CD4-positive, alpha-beta memory T cell (primary cell): ENCODE measurements at places on chromosomes 5 and 9.
A peak's percentile ranks its signal among the peaks of the same experiment; 100 is the strongest.

- peak; percentile 95 for DNase-seq
These were observed at the start of gene PLGRKT for GRCh38 chr9:5437254-5438216. PLGRKT (minus strand) TSS chr9:5437925; CDS start chr9:5431977, 5,948 bp downstream.

DNA sequence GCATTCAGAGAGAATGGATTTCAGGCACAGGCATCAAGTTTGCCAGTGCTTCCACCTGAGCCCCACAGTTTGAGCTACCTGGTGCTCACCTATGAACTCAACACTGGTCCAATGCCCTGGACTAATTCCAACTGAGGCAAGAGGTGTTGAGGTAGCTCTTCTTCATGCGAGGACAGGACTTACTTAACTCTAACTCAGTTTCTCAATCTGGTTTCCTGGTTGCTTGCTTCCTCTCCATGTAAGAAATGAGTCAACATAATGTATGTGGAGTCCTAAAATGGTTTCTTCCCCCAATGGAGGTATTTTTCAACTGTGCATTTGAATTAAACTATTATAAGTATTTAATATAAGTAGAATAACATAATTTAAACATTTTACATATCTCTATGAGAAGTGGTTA, 523.6 kb upstream of the DAB2 start:
- no peak for DNase-seq

DNA sequence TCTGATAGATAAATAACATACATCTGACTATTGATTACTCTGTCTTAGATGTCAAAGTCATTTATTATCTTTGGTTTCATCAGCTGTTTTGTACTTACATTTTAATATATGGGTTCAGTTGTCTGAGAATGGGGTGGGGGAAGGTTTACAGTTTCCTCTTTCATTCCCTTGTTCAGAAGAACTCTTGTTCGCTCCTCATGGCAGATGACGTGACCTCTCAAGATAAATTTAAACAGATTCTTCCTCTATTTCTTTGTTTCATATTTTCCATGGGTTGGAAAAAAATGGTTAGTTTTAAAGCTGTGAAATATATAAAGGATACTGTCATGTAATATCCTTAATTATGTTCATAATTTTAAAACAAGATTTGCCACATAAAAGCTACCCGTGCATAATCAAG, 61.4 kb downstream of the TSSK1B start:
- no peak for DNase-seq

DNA sequence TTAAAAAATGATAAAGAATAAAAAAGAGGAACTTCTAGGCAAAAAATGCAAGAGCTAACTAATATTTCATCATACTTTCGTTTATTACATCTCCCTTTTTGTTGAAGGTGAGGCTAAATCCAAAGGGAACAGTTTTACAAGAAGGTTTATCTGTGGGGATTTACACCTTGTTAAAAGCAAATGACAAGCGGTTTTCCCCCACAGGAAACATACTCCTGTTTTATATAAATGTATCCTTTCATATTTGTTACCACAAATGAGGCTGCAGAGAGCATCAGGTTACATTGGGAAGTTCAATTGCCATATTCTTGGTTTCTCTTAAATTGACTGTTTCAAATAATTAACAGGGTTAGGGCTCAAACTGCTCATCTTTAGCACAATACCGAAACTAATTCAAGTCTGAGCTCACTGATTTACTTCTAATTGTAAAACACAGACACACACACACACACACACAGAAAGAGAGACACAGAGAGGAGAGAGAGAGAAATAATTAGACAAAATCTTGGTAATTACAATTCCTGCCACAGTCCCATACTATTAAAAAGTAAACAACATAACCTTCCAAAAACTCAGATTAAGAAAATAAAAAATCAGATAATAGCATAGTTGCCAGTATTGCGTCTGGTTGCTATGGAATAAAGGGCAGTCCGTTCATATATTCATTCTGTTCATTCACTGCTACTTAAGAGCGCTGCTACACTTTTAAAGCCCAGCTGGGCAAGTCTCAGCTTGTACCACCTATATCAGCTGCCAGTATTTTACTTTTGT, 17.1 kb downstream of the RFX3 start:
- no peak for DNase-seq

GRCh38 chr9:124771867-124772679, 962 bp upstream of the NR6A1 start:
- no peak for DNase-seq

GRCh38 chr9:93958819-93959682, 3.9 kb upstream of the BARX1 start:
- DNase-seq: no peak

DNA sequence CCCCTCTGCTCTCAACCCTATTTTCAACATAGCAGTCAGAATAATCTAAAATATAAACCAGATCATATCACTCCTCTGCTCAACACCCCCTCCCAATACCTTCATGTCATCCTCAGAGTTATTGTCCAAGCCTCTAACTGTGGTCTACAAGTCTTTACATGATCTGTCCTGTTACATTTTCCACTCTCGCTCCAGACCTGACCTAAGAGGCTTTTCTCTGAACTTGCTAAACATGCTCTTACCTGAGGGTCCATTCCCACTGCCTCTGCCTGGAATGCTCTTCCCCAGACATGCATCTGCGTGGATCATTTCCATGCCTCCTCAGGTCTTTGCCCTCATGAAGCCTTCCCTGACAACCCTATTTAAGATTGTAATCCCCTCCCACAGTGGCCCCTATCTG, 12.0 kb downstream of the NIPSNAP3B start:
- no peak for DNase-seq

DNA sequence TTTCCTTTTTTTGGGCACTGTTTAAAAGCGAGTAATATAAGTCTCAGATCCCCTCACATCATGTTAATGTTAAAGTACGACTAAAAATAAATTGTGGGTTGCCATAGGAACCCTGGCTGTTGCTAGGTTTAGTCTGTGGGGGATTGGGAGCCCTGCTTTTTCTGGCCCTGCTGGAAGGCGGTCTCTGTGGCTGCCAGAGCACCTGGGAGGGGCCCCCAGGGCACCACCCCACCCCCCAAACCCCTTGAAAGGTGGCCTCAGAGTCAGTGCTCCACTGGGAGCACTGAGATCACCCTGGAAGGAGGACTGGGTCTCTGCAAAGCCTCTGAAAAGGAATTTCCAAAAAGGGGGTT, 66.2 kb upstream of the NEURL1B start:
- no peak for DNase-seq

DNA sequence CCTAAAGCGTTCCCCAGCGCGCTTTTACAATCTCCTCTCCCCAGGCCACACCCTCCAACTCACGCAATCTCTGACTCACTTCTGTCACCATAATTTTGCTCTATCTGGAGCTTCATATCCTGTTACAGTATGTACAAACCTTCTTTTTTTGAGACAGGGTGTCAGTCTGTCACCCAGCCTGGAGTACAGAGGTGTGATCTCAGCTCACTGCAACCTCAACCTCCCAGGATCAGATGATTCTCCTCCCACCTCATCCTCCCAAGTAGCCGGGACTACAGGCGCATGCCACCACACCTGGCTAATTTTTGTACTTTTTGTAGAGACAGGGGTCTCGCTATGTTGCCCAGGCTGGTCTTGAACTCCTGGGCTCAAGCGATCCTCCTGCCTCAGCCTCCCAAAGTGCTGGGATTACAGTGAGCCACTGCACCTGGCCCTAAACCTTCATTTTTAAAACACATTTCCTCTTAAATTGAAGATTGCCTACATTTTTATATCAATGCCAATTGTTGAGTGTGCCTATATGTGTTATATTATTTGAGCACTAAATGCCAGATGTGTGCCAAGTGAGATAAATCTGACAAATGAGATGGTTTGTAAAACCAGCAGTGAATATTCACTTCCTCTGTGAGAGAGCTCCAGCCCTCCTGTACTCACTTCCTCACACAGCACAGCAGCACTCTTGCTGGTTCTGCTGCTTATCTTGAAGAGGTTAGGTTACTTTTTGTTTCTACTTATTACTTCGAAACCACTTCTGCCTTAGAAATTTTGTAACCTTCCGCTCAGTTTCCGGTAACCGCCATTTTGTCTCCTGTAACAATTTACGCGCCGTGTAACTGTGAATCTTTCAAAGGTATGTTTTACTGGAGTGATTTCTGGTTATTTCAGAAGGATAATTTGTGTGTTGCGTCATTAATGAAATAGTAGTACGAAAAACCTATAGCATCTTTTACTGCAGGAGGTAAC, 57.9 kb downstream of the DOCK8 start:
- peak; percentile 82 for DNase-seq

DNA sequence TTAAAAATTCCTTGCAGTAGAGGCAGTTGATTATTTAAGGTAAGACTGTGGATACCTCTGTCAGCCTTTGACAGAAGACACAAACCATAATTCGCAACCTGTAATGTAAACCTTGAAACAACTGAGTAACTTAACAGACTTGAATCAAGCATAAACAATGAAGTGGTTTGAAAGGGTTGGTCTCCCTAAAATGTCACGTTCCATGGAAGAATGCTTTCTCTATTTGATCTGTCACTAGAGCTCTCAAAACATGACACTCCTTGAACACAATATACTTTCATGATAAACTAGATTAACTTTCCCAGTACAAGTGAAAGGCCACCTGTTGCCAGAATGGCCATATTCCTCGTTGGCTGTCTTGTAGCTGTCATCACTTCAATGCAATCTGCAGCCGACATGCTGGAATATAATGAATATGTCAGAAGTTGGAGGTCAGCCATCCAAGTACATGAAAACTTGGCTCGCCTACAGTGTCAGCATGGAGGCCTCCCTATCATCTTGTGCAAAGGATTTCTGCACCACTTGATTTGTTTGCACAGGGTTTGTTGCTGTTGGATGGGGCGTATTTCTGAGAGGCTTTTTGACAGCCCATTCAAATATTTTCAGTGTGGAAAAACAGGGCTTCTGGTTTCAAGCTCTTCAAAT, 228.0 kb downstream of the TLE4 start:
- DNase-seq: no peak

- peak; percentile 31 for DNase-seq
These were observed 63.5 kb downstream of the ENC1 start for GRCh38 chr5:74576941-74577456.

GRCh38 chr5:69011910-69012309, 81.9 kb upstream of the SLC30A5 start:
- no peak for DNase-seq

- DNase-seq: no peak
These were observed 21.2 kb upstream of the UNC5A start for GRCh38 chr5:176788941-176789872.

DNA sequence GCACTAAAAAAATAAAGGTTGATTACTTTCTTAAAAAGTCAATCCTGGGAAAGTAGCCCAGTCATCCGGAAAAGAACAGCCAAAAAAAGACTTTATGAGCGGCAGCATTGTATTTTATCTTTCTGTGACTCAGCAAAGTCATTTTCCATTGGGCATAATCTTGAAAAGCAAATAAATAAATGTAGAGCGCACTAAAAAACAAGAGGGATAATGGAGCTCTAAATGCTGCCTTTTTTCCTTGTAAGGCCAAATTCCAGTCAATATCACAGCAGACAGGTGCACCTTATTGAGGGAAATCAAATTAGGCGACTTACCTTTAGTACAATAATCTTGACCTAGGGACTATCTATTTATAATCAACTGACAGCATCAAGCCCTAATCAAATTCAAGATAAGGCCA, 266.8 kb downstream of the MTRR start:
- no peak for DNase-seq

GRCh38 chr9:128180447-128180846, 10.9 kb downstream of the CIZ1 start:
- no peak for DNase-seq

GRCh38 chr5:134118212-134118835, 3.8 kb downstream of the TCF7 start:
- DNase-seq: no peak

DNA sequence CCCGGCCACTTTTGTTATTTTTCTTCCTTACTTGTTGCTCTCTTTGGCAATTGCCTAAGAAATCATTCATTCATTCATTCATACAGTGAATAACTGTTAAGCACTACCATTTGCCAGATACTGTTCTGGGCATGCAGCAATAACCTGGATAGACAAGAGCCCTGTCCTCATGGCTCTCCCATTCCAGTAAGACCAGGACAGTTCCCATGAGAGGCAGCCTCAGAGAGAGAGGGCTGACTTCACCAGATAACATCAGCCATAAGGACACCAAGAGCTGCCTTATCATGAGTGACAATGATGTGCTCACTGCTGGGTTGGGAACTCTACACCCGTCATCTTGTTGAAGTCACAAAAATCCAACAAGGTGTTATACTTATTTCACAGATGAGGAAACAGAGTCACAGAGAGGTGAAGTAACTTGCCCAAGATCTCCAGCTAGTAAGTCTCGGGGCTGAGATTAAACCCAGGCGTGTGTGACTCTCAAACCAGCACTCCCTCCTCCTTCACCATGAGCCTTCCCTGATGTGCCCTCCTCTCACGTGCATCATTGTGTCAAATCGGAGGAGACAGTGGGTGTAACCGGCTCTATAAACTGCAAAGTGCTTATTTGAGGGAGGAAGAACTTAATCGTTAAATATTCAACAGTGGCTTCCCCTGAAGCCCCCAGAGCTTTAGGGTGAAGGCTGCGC, 61.1 kb upstream of the TBC1D2 start:
- no peak for DNase-seq

DNA sequence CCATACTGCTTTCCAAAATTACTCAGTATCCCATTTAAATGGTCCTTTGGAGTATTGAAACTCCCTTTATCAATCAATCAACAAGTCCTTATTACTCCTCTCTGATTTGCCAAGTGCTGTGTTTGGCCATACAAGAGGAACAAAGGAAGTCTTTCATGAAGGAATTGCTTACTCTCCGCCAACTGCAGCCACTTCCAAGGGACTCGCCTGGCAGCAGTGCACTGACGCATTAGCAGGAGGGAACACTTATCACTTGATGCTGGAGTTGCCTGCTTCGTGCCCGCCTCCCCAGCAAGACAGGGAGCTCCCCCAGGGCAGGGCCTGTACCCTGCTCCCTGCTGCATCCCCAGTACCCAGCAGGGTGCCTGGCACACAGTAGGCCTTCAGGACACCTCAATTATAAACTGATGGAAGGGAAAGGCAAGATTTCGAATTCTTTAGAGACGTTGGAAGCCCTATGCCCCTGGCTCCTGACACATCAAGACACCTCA, 97.9 kb downstream of the CRB2 start:
- no peak for DNase-seq

DNA sequence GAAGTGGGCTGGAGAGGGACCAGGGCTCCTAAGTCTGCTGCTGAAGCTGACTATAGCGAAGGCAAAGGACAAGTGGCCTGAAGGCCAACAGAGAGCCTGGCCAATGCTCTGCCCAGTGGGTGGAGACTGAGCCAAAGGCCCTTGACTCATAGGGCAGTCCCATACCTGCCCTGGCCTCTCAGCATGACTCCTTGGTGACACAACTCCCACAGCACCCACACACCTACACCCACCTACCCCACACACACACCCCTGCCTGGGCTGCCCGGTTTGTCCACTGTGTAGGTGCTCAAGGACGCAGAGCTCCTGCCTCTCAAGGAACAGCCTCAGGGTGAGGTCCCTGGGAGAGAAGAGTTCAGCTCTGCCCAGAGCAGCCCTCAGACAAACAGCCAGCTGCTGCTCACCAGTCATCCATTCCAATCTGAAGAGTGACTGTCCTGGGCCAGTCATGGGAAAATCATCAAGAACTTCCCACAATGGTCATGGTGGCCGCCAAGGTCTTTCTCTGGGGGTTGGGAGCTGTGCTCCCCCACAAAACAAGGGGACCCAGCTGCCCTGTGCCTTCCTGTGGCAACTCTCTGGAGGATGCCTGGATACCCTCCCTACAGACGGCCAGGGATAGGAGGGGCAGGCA, 5.0 kb downstream of the TNIP1 start:
- DNase-seq: no peak

GRCh38 chr5:64505769-64506566, at the start of gene RGS7BP:
RGS7BP (plus strand) TSS chr5:64506015; CDS start chr5:64506625, 610 bp downstream.
- DNase-seq: no peak

- DNase-seq: no peak
These were observed 73.8 kb downstream of the LHFPL2 start for GRCh38 chr5:78574731-78575161.
